Stimulated activated CD4-positive, alpha-beta T cell treated with anti-CD3 and anti-CD28 coated beads, TNF-alpha, amount 100 ng/mL, for 4 hours (primary cell): ENCODE measurements at places on chromosomes 3 and 15.

GRCh38 chr3:132720228-132720627, 2.0 kb downstream of the NPHP3 start:
- no peak for DNase-seq

DNA sequence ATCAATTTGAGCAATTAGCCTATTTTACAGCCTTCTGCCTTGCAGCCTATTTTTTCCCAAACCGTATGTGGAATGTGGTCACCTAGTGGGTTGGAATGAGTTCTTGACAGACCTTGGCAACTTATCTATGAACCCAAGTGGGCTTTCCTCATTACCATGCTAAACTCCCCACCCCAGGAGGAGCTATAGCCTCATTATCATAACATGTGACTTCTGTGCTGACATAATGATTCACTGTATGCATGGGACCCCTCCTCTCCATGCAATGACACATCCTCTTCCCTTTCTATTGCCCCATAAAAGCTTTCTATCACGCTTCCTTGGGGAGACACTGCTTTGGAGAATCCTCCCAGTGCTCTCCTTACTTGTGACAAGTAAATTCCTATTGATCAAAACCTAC, 83.5 kb upstream of the FHIT start:
- no peak for DNase-seq

DNA sequence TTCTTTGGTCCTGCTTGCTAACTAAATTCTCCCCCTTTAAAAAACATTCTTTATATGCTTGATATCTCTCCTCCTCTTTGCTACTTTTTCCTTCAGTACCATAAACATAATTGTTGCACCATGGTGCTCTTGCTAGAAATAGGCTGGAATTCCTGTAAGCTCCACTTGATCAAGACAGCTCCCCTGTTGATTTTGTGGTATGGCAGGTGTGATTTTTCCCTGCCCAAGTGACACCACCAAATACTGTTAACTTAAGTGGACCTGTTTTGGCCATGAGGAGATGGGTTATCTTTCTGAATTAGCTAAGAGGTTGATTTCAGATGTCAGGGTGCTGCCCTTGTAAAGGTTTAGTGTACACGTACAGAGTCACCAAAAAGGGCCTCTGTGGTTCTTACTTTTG, 205.3 kb downstream of the CDIN1 start:
- no peak for DNase-seq

GRCh38 chr3:139113993-139114375, 69.3 kb upstream of the PRR23C start:
- no peak for DNase-seq

DNA sequence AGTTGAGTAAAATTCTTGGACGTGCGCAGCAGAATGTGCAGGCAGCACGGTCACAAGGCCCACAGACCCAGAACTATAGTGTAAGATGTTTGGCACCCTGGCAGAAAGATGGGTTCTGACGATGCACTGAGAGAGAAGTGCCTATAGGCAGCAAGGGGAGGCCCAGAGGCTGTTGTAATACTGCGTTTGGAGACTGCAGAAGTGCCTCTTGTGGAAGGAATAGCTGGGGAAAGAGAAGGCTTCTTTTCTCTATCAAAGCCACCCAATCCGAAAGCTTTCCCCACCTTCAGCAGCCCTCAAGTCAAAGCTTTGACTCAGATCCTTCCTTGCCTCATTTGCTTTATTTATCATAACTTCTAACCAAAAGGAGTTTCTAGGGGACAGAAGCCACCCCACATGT, 5.2 kb upstream of the SIN3A start:
- no peak for DNase-seq

DNA sequence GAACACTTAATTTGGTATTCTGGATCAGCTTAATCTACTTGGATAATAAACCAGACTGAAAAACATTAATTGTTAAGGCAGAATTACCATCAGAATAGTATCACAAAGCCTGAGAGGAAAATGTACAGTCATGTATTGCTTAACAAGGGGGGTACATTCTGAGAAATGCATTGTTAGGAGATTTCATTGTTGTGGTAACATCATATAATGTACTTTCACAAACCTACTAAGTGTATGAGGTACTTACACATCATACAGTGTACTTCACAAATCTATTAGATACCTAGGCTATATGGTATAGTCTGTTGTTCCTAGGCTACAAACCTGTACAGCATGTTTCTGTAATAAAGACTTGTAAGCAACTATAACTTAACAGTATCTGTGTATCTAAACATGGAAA, 68.2 kb downstream of the NBEAL2 start:
- no peak for DNase-seq
